Osteoblast (primary cell): ENCODE measurements at places on chromosomes 5 and 9. TPM values are rescaled to one million over a fixed set of nuclear protein-coding genes. Genes with fewer than 3 reads are reported as not detected.

The SAPCD2 gene
- total RNA-seq = 0.88 and 1.1 TPM in 2 replicates

The SNX24 gene
- total RNA-seq = 22.7 and 26.4 TPM in 2 replicates

DNA sequence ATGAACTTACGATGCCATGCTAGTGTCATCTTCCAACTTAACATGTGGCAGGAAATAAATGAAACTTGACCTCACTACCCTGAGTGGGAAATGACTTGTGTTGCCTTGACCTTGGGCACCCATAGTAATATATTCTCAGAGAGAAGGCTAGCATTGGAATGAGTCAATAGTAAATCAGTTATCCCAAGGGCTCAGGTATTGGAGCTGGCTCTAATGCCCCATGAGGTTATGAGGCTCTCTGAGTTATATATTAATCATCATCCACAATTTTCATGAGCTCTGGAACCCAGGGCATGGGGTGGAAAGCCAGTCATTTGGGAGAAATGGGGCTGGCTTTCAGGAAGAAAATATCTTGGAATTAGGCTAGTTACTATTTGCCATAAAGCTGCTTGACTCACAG is 42.4 kb upstream of the SMIM32 start:
- DNase-seq = no peak

DNA sequence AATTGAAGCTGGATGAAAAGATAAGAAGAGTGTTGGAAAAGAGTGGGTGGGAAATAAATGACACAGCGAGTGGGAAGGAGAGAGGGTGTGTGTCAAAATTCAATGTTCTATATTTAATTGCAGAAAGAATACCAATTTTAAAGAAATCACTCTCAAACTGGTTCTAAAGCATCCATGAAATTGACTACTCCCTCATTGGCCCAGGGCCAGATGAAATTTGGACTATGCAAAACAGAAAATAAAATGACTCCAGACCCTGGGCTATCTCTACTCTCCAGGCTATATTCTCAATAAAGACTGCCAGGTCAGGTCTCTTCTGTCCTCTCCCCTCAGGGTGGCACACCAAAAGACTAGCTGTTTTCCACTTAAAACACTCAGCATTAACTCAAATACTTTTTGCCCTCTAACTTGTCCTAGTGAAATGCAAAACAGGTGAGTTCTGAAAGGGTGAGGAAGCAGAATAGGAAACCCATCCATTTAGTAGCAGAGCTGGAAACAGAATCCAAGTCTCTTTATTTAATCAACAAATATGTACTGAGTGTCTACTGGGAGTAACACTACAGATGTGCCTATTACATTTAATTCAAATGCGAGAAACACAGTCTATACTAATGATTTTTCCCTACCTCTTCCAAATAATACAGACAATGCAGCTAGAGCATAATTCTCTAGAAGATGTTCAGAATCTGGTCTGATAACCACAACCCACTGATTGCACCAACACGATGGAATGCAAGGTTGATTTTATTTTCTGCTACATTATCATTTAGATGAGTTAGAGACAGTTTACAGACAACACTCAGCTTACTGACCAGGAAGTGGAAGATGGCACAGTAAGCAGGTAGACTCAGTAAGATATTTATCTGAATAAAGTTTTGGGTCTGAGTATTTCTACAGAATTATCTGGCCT is 42.1 kb downstream of the EFCAB9 start:
- DNase-seq = no peak

- no peak for DNase-seq
These were observed 34.9 kb upstream of the FCHO2 start for GRCh38 chr5:72920690-72921502.

DNA sequence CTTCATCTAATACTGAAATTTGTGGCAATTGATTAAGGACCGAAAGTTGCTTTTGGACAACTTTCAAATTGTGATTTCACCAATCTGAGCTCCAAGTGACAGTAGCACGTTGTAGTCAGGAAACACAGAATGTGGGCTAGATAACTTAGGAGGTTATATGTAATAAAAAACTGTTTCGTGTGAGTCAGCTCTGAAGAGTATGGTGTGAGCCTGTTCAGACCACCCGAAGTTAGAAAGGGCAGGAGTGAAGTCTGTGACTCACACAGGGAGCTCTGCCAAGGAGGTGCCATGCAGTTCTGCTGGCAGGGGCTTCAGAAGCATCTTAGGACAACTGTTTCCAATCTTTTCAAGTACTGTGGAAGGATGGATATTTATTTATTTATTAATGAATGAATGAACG is 16.4 kb upstream of the ZBTB34 start:
- peak; percentile 93 for DNase-seq

DNA sequence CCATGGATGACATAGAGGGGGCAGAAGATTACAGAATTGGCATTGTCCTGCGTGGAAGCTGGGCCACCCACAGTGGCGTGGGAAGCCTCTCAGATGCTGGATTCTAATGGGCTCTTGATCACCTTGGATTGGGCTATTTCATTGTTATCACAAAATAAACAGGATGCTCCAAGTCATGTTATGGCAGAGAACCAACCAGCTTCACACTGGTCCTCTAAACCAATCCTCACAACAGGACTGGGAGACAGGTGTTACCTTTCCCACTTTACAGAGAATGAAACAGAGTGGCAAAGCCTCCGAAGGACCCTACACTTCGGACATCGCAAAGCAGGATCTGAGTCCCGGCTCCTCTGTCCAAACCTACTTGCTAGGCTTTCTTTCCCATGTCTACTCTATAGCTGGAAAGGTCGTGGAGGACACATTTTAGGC is 455 bp upstream of the SMIM3 start:
- no peak for DNase-seq

GRCh38 chr9:114732823-114733222 is 50.8 kb upstream of the TEX48 start:
- DNase-seq = no peak

DNA sequence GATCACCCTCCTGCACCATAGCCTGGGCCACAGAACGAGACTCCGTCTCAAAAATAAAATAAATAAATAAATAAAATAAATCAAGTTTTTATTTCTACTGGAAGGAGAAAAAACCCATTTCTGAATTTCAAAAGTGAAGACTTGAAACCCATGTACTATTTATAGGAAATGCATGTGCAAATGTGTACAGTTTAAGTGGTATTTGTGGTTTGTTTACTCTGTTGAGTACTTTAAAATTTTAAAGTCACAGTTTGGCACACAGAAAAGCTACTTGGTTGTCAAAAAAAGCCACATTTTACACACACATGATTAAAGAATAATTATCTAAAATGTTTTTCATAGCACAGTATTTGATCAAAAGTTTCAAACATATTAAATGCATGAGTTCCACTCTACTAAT is 43.6 kb downstream of the NR3C1 start:
- no peak for DNase-seq
